ENCODE measurements at places on chromosomes 6 and 20.
A peak's percentile ranks its signal among the peaks of the same experiment; 100 is the strongest.

DNA sequence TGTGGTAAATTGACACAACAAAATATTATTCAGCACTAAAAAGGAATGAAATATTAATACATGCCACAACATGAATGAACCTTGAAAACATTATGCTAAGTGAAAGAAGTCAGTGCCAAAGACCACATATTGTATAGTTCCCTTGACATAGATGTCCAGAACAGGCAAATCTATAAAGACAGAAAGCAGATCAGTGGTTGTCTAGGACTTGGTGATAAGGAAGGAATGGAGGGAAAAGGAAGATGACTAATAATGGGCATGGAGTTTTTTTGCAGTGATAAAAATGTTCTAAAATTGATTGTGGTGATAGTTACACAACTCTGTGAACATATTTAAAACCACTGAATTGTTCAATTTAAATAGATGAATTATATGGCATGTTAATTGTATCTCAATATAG, 32.5 kb downstream of the TBX18 start:
- DNase-seq = no peak

- DNase-seq = no peak
Observed at GRCh38 chr6:8888468-8888867, 453.1 kb upstream of the SLC35B3 start.

GRCh38 chr6:96844530-96844929, 7.3 kb upstream of the GPR63 start:
- no peak for DNase-seq

DNA sequence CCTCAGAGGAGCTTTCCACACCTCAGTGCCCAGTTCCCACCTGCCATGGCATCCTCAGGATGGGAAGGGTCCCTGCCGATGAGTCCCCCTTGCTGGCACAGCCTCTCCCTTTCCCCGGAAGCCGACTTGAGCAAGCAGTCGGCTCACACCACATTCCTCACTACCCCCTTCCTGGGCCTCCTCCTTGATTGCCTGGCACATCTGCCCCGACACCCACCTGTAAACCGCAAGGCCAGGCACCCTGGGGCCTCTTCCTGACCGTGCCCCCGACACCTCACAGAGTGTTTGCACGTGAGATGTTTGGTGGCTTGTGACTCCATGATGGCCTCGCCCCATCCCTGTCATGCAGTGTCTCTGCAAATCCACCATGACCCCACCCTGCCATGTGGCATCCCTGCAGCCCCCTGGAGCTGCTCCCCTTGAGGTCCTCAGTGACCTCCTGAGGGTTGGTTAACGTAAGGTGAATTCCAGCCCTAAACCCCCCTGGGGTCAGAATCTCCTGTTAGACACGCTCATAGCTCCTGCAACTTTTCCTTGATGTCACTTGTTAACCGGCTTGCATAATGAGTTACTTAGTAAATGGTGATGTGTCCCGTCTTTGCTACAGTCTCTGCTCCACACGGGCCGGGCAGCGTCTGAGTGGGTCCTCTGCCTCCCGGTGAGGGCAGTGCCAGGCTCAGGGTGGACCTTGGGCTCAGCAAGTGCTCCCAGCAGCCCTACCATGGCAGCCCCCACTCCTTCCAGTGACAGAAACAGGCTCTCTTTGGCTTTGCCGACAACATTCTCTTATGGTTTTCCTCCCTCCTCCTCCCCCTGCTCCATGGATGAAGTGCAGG, 115.9 kb upstream of the FRMD1 start:
- no peak for DNase-seq

GRCh38 chr20:58697867-58698703, 5.5 kb downstream of the NPEPL1 start:
- no peak for DNase-seq

DNA sequence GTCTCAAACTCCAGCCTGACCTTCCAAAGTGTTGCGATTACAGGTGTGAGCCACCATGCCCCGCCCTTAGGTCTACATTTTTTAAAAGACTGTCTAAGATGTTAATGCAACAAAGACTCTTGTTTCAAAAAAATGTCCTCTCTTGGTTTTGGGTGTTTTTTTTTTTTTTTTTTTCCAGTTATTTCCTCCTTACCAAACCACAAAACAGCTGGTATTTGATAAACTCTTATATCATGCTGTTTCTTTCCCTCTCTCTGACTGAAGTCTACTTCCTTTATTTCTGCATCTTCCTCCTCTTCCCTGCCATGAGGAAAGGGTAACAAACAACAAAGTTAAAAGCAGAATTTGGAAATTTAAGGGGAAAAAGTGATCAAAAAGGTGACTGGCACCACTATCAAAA, 21.2 kb downstream of the STK38 start:
- no peak for DNase-seq

DNA sequence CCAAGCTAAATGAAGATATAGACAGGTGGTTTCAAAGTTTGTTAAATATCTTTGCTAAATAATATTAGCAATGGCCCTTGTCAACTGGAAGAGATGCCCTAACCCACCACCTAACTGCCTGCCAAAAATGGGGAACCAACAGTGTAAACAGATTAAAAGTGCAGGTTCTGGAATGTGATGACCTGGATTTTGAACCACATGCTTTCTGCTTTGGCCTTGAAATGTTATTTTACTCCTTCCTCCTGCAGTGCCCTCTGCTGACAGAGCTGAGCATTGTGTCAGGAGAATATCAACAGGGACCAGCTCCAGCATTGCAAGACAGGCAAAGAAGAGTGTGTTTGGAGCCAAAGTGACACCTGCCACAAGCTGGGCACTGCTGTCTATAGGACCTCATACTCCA, 226.6 kb downstream of the MYLK4 start:
- no peak for DNase-seq

DNA sequence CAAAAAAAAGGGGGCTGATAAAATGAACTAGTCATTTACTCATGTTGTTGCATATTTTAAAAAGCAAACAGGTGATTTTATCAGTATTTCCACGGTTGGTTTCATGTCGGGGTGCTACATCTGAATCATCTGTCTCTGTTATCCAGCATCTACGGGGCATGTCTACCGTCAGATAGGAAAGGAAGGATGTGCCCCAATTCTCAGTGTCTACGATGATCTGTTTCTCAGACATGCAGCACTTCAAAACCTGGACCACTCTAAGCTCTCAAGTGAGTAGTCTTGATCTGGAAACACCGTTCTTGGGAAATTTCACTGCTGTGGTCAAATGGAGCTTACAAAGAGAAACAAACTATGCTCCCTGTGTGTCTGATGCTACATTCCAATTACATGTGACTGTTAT, 240.3 kb upstream of the TAB2 start:
- DNase-seq = no peak

DNA sequence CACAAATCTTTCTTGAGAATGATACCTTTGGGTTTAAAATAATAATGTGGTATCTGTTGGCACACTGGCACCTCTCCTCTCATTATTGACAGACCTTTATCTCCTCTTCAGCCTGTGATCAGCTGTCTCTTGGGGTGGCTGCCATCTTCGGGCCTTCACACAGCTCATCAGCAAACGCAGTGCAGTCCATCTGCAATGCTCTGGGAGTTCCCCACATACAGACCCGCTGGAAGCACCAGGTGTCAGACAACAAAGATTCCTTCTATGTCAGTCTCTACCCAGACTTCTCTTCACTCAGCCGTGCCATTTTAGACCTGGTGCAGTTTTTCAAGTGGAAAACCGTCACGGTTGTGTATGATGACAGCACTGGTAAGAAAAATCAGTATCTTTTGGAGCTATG, 232.8 kb downstream of the GRIK2 start:
- DNase-seq = no peak

DNA sequence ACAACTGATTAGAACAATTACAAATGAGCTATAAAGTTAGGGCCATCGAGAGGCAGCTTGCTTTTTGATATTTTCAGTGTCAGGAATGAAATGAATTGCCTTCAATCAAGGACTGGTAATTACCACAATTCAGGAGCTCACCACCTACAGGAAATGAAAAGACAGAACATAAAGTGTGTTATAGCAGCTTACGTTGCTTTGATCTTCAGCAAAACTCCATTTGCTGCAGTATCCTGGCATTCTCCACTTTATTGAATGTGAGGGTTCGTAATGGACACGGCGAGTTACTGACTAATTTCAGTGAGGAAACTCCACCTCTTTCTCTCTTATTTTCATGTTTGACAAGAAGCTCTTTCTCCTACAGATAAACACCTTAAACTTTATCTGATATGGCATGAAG, 440.0 kb upstream of the HSF2 start:
- DNase-seq = no peak

DNA sequence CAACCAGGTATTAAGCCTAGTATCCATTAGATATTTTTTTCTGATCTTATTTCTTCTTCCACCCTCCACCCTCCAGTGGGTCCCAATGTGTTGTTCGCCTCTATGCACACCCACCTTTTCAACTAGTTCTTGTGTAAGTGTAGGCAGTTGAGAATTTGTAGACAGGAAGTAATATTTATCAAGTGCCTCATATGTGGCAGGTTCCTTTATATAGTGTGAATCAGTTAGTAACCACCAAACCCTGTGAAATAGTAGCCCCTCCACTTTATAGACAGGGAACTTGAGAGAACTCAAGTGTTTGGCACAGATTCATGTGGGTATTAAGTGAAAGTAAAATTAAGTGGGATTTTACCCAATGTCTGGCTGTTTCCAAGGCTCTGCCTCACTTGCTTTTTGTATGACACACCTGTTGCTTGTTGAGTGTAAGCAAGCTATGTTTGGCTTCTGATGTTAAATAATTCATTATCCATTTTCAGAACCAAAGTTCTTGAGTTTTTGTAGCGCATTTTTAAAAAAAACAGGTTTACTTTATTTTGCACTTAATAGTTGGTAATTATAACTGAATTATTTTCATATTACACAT, 24.8 kb downstream of the AFDN start:
- DNase-seq = no peak

- DNase-seq = no peak
Observed at GRCh38 chr6:105900125-105900937, 185.8 kb upstream of the PRDM1 start.

GRCh38 chr20:16574656-16575355, 1.6 kb upstream of the KIF16B start:
- peak; percentile 94 for DNase-seq

DNA sequence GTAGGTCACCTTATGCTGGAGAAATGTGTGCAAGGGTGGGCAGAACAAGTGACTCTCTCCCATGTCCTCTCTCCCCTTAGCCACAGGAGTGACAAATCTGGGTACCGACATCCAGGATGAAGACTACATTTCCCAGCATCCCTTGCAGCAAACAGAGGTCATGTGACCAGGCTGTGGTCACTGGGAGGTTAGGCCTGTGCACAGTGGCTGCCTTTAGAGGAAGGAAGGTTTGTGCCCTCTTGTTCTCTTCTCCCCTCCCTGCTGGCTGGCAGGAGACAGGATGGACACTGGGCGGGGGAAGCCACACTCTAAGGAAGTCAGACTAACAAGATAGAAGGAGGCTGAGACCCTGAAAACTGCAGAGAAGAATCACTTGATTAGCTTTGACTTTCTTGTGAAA, 360.2 kb downstream of the PREX1 start:
- DNase-seq = no peak

DNA sequence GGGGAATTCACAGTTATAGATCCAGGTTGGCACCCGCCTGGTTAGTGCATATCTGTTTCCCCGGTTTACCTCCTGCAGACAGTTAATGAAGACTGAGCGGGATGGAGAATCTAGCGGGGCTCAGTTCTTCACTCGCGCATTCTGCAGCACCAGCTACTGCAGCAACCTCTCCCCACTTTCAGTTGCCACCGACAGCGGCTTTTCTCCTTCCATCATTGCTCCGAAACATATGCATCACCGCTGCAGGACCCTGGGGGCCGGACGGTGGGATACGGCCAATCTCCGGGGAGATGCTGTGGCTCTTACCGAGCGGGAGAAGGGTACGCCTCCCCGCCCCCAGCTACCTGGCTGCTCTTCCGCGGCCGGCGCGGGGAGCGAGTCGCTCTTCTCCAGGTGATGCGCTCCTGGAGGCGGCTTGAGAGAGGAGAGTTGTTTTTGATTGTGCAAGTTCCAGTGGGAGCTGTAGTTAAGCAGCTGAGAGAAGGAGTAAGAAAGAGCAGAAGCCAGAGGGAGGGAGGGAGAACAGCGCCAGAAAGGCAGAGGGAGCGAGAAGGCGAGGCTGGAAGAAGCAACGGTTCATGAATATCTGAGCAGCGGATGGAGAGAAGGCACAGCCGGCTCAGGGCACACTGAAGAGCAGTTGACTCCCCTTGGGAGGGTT, at the start of gene SGK1:
Gene SGK1 (minus strand): TSS at position 642 of the 661 bp plus-strand sequence. CDS start 652 bp downstream, outside the sequence.
- DNase-seq = no peak

DNA sequence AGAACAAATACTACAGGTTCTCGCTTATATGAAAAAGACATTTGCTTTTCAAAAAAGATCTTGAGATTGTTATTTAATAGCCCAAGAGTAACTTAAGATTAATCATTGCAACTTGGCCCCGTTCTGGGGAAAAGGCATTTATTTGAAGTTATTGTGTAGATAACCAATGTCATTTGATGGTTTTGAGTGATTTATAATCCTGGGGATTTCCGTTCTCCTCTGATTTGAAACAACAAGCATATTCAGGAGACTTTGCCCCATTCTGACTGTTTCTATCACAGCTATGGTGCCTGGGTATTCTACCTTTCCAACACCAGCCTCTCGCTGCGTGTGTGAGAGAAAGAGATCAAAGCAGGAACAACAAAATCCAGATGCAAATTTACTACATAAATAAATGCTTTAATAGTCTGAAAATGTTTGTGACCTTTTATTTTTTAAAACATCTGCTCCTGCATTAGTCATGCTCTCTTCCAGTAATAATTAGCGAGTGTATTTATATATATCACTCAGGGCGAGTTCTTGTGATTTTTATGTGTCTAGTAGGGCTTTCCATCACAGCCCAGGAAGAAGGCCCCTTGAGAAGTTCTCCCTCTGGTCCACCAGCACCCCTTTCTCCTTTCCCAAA, 197.9 kb upstream of the FOXQ1 start:
- no peak for DNase-seq

- DNase-seq = no peak
Observed at GRCh38 chr6:12148841-12149240, 136.7 kb downstream of the HIVEP1 start.

DNA sequence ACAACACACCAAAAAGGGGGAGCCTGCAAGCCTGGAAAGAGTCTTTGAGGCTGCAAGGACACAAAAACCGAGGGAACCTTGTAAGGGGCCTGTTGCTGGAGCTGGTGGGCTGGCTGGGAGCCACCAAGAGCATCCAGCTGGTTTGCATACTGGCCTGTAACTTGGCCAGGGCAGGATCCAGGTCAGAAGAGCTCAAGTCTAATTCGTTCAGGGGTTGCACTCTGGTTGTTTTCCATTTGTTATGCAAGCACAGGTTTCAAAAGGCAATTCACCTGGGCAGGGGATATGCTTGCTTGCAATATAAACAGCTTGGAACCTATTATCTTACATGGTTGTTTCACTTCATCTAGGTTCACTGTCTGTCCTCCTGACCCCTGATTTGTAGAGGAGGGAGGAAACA, 98.3 kb upstream of the GCM1 start:
- DNase-seq = peak; percentile 87

DNA sequence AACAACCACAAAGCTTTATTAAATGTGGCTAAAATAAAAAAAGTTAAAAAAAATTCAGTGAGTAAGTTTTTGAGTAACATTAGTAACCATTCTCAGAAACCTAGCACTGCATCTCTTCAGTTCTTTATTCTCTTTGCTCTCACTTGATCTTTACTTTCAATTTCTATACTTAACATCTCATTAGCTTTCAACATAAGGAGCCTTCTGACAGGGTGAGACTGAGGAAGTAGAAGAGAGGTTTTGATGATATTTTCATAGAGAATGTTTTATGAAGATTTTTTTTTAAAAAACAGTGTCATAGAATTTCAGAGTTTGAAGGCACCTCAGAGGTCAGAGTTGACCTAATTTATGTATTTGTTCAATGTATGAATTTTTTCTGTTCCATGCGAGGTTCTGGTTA, 60.8 kb downstream of the FAM83B start:
- DNase-seq = no peak

- DNase-seq = no peak
Observed at GRCh38 chr6:17416806-17417205, 23.4 kb downstream of the CAP2 start.

- DNase-seq = peak; percentile 76
Observed at GRCh38 chr20:62875419-62876361, 14.1 kb upstream of the TCFL5 start.

Measured in right lobe of liver (tissue), 6 donors.